ENCODE measurements at places on chromosomes 5 and 9.
A peak's percentile ranks its signal among the peaks of the same experiment; 100 is the strongest.

GRCh38 chr5:170138273-170138672 lies 32.6 kb downstream of the FOXI1 start:
- DNase-seq: no peak

DNA sequence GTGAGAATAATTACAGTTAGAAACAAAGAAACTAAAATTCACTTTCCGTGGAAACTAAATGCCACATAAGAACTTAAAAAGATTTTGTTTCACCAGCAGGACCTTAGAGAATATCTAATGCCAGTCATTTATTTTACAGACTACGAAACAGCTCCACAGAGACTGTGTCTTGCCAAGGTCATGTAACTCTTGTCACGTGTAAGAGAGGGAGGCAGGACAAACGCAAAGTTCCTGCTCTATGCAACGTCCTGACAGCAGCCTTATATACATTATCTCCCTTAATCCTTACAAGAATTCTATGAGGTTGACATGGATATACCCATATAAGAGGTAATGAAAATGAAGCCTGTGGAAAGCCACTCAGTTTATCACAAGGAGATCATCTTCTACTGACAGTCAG lies 39.4 kb downstream of the CTNNAL1 start:
- DNase-seq: no peak

DNA sequence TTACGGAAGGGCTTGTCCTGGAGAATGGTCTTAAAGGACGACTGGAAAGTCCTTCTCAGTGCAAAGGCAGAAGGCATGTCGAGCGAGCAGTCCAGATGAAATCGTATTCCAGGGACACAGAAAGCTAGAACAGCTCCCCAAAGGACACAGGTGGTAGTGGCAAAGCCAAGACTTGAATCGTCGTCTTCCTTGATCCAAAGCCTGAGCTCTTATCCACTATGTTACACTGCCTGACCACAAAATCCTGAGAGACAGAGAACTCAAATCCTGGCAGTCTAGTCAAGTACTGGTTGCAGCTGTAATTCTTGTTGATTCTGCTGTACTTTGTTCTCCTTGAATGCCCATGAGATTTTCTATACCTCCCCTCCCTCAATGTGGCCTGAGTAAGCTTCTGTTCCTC lies 198.7 kb downstream of the TARS1 start:
- DNase-seq: no peak

DNA sequence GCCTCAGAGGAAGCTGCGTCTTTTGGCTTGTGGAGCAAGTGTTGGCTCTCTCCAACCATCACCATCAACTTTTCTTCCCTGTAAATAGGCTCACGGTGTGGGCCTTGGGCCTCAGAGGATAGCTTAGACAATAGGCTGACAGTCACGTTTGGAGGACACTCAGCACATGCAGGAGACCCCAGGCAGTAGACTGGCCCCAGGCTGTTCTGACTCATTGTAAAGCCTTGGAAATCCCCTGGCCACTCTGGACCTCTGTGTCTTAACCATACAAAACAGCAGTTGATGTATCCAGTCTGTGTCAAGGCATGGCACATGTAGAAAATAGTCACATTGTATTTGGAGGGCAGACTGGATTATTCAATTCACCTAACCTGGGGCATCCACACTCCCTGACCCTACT lies 18.6 kb downstream of the CD74 start:
- DNase-seq: peak; percentile 34

- DNase-seq: no peak
These were observed 5.1 kb upstream of the ERGIC1 start for GRCh38 chr5:172828911-172829431.

DNA sequence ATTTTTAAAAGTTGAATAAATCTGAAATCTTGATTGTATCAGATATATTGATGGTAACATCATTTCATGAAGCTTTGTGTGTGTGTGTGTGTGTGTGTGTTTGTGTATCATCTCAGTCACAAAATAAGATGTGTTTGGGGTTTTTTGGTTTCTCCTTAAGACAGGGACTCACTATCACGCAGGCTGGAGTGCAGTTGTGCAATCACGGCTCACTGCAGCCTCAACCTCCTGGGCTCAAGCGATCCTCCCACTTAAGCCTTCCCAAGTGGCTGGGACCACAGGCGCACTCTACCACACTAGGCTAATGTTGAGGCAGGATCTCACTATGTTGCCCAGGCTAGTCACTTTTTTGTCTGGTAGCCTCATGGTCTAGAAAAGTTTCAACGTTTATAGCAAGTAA lies 83.4 kb upstream of the DMRT1 start:
- DNase-seq: no peak

GRCh38 chr5:135040034-135040332 lies 6.0 kb upstream of the PITX1 start:
- DNase-seq: peak; percentile 42

GRCh38 chr5:168747987-168748777 lies 169.0 kb upstream of the PANK3 start:
- DNase-seq: peak; percentile 92

DNA sequence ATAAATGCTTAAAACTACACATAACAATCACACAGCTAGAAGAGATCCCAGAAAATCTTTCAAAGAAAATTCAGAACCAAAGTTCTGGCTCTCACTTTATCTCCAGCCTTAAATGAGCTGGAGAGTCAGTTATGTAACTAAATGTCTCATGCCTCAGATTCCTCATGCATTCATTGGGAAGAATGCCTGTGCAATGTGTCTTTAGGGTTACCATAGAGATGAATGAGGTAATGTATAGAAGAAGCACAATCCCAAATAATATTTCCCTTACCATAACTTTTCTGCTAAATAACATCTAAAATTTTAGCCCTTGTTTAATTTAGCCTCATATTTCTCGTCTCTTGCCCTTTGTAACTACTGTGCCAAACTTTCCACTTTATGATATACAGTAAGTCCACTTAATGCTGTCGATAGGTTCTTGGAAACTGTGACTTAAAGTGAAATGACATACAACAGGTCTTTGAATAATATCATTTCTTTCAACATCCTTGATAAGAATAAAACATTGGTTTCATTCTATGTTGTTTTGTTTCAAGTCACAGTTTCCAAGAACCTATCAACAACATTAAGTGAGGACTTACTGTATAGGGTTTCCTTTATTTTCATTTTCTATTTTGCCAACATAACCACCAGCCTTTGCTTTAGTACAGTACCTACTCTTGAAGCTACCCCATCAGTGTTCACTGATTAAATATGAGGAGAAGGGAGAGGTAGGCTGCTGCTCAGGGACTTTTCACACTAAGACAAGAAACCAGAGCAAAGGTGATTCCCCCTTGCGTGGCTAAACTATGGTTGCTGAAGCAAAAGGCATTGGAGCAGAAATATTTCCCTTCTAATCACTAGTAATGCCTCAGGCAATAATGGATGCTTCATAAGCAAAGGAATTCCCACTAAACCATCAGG lies 295.7 kb upstream of the PTGER4 start:
- no peak for DNase-seq

DNA sequence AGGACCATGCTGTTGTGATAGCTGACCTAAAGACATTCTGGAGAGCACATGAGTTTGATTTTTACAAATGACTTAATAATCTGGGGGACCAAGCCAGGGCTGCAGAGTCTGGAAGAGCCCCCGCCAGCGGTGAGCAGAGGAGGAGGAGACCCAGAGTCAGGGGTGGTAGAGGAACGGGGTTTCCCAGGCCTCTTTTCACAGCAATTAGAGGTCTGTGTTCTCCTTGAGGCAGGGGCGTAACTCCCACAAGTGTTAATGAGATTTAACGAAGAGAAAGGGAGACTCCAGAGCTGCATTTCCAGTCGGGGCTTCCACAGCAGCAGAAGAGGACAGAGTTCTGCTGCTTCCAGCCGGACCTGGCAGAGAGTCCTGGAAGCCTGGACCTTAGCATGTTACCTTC lies 137.9 kb upstream of the SLC24A2 start:
- no peak for DNase-seq

- no peak for DNase-seq
These were observed 109.8 kb downstream of the NSG2 start for GRCh38 chr5:174155281-174155680.
